ENCODE measurements at places on chromosomes 11 and 22.

GRCh38 chr11:82930229-82930628 is 28.7 kb downstream of the DDIAS start:
- no peak for DNase-seq

DNA sequence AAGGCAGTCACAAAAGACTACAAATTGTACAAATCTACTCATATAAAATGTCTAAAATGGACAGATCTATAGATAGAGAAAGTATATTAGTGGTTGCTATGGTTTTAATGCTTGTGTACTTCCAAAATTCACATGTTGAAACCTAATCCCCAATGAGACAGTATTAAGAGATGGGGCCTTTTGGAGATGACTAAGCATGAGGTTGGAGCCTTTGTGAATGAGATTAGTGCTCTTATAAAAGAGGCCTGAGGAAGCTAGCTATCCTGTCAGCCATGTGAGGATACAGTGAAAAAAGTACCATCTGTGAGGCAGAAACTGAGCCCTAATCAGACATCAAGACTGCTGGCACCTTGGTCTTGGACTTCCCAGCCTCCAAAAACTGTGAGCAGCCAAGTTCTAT is 82.6 kb downstream of the CYP2R1 start:
- no peak for DNase-seq

- DNase-seq: no peak
These were observed 569.9 kb upstream of the CADM1 start for GRCh38 chr11:116073854-116074837.

DNA sequence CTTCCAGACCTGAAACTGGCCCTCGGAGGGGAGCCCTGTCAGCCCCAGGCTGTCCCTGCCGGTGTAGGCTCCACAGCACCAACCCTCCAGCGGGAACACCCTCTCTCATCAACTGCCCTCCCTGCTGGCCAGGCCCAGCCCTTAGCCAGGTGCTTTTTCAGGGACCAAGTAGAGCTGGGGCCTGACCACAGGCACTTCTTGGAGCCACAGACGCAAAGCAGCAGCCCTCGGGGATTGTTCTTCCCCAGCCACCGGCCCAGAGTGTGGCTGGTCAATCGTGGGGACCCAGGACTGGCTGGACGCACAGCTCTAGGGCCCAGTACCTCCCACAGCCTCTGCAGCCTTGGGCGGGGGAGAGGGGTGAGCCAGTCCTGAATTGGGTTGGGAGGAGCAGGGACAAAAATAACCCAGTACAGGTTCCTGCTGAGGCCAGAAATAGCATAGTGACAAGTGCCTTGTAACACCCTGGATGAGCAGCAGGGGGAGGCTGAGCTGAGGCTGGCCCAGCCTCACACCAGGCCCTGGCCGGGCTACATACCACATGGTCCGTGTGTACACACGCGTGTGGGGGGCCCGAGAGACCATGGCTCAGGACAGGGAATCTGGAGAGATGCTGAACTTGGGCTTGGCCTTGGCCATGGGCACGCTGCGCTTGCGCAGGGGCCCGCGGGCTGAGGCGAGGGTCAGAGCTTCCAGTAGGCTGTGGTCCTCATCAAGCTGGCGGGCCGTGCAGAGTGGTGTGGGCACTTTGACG is 2.0 kb downstream of the KCNJ11 start:
- DNase-seq: no peak

GRCh38 chr11:75073459-75074190 is 23.1 kb downstream of the OR2AT4 start:
- no peak for DNase-seq

GRCh38 chr11:113389272-113389671 is 1.7 kb downstream of the ANKK1 start:
- DNase-seq: no peak

GRCh38 chr22:40405178-40406062 is 35.0 kb downstream of the SGSM3 start:
- no peak for DNase-seq

- no peak for DNase-seq
These were observed 3.4 kb downstream of the DGCR6 start for GRCh38 chr22:18909556-18909955.

DNA sequence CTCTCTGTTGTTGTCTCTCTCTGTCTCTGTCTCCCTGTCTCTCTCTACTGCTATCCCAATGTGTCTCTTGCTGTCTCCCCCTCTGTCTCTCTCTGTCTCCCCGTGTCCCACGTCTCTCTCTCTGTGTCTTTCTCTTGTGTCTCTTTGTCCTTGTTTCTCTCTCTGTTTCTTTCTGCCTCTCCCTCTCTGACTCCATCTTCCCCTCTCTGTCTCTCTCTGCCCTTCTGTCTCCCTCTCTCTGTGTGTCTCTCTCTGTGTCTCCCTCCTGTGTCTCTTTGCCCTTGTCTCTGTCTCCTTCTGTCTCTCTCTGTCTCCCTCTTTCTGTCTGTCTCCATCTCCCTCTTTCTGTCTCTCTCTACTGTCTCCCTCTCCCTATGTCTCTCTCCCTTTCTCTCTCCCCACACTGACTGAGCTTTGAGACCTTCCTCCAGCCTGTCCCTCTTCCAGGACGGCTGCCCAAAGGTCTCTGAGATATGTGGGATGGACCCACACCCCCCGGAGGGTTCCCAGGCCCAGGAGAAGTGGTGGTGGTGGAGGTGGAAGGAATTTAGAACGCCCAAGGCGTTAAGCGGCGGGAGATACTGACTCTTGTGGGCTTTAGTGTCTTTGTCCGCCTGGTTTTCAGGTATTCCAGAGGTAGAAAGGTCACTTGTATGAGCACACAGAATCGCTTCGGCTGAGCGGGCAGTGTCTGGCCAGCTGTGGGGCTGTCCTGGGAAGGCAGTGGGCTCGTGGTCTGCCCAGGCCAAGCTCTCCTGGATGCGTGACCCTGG is 65.5 kb upstream of the CCND1 start:
- no peak for DNase-seq

DNA sequence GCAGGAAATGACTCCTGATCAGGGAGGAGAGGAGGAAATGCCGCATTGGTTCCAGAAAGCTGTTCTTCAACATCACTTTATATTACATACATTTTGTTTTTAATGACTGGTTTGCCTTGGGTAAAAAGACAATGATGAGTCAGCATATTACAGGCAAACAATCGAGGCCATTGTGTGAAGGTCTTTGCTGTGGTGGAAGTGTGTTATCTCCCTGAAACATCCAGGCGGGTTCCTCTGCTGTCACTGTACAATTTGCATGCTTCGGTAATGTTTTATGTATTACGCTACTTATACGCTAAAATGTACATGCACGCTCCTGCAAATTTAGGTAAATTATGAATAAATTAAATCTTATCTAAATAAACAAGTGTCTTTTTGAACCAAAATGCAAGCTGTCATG is 161.1 kb downstream of the KIRREL3 start:
- DNase-seq: no peak

DNA sequence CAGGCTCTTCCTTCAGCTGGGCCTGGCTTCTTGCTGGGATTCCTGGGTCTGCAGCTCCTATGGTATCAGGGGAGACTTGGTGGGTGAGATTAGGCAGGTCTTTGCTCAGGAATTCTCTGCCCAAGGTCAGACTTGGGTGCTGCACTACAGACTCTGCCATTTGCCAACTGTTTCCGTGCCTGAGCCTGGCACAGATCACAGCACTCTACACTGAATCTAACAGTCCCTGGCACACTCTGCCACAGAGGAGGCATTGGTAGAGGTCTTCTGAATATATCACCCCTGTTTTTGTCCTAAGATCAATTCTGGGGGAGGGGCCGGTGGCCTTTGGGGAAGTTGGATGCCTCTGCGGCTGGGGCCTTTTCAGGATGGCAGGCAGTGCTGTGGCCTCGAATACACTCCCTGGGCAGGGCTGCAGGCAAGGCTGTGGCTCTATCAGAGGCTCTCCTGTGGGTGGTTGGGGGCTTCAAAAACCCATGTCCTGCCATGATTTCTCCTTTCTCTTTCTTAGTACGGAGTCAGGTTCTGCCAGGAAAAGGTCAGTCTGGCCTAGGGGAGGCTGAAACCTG is 115.0 kb upstream of the NARS2 start:
- no peak for DNase-seq

DNA sequence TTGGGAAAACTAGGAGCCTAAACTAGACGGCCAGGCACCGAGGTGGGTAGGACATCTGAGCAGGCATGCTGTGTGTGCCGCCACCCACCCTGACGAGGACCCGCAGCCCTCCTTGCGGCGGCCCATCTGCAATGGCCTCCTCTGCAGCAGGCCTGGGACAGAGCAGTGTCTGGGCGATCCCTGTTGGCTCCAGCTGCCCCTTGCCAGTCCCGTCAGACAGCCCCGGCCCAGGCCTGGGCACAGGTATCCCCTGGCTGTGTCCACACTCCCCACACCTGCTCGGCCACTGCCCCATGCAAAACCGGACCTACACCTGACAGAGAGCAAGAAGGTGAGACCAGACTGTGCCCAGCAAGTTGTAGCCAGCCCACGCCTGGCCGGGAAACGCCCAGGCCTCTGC is 38.7 kb upstream of the GNB1L start:
- no peak for DNase-seq

DNA sequence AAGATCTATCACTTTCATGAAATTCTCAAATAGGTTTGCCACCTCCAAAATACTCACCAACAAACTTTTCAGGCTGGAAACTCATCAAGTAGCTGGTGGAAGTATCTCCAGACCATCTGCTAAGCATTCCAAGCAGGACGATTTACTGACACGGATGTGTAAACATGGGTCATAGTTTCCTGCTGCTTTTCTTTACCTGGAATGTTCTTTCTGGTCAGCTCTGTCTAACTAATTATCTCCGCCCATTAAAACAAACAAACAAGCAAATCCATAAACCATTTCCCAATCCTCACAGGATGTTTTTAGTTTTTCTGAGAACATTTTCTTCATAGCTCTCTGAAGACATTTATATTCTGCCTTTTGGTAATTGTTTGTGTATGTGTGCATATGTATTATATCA is 397.0 kb downstream of the METTL15 start:
- DNase-seq: no peak

GRCh38 chr22:45777046-45777851 is 105.6 kb downstream of the ATXN10 start:
- DNase-seq: no peak

GRCh38 chr11:46381819-46382645 is 563 bp downstream of the MDK start:
- DNase-seq: no peak

DNA sequence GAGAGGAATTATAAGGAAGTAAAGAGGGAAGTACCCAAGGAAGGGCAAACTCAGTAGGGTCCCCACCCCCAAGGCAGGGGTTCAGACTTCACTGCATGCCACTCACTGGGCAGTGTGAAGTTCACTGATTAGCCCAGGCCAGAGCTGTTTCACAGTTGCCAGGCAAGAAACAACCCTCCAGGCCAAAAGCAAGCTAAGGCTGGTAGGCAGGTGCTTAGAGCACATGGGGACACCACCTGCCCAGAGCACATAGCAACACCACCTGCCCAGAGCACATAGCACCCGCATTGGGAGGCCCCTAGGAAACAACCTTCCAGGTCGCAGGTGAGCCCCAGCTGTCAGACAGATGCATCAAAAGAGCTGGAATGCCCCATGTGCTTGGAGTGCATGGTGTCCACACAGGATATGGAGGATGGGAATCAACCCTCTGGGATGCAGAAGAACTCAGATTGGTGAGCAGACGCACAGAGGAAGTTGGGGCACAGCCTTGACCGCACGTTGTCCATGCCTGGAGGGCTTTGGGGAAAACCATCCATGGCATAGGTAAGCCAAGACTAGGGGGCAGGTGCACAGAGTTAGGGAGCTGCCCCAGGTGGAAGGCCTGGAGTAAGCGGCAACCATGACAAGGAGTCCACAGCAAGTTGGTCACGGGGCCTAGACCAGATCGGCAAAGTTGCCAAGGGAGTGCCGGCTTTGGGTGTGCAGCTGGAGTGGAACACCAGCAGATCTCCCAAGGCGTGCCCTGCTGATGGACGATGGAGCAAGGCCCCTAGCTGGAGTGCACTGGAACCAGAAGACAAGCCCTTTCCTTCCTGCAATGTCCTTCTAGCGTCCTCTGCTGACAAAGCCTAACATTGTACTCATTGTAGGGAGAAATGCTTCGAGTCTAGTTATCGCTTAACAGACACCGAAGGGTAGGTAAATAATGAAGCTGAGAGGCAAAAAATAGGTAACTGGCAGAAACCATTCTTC is 7.8 kb upstream of the TMEM216 start:
- no peak for DNase-seq

DNA sequence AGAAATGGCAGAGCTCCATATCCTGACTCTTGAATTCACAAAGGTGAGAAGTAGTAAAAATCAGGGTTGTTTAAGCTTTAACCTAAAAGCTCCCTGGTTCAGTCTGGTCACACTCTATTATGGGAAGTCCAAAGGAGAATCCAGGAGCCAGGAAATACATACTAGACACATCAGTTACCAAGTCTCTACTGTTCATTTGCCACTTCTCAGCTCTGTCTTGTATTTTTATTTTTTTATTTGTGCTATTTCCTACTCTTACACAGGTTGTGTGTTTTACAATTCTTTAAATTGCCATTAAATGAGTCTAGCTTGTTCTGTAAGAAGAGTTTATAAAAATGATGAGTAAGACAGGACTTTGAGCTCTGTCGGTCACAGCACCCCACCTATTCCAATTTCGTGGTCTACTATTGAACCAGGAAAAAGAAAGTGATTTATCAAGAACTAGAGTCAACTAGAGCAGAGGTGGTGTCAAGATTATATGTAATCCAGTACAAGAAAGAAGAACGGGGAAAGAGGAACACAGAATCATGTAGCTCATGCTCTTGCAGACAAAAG is 9.7 kb downstream of the MS4A12 start:
- DNase-seq: no peak

DNA sequence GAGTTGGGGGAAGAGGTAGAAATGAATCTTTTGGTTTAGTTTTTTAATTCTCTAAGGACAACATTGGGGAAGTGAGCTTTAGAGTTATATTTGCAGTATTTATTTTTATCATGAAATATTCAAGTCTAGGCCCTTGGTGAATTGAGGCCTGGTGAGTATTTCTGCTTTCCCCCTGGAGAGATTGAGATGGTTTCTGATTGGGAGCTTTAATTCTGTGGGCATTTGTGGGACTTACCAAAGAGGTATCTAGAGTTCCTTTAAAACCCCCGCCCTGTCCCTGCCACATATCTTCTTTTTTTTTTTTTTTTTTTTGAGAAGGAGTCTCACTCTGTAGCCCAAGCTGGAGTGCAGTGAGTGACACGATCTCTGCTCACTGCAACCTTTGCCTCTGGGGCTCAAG is 9.6 kb downstream of the ACO2 start:
- no peak for DNase-seq

GRCh38 chr11:8354622-8355415 is 91.1 kb upstream of the LMO1 start:
- DNase-seq: no peak

- no peak for DNase-seq
These were observed 9.1 kb upstream of the TCF20 start for GRCh38 chr22:42279425-42280020.

DNA sequence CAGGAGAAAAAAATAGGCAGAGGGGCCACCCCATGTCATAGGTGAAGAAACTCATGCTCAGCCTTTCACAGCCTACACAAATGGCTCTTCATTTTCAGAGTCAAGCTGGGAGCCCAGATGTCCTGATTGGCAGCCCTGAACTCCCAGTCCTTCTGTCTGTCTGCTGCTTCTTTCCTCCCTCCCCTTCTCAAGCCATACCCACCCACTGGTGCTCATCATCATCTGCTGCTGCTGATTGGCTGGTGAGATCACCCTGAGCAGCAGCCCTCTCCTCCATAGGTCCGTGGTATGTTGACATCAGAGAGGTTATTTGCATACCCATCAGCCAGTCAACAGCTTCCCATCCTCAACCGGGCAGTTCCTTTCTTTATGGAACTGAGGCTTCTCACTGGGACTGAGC is 46.1 kb upstream of the PRDM11 start:
- DNase-seq: no peak

- DNase-seq: no peak
These were observed 780.6 kb downstream of the OPCML start for GRCh38 chr11:132751516-132752250.

Data from esophagus squamous epithelium (tissue), 5 donors.